H9 (cell line): ENCODE measurements at places on chromosomes 5 and 9. TPM values are rescaled to one million over a fixed set of nuclear protein-coding genes. Genes with fewer than 3 reads are reported as not detected.

- no peak for DNase-seq
These were observed 503.6 kb downstream of the ELAVL2 start for GRCh38 chr9:23322392-23322791.

DNA sequence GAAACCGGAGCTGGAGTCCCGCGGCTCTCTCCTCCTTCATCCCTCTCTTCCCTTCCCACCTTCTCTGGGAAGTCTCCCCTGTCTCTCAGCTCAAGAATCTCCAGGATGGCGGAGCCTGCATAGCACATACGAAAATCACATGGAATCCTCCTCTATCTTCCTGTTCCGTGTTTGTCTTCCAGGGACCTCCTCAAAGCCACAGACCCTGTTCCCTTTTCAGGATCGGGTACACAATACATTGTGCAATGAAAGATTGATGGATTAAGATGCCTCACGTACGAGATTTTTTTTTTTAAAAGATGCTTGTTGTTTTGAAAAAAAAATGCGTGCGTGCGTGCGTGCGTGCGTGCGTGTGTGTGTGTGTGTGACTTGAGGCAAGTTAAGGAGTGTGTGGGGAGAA is 46.6 kb upstream of the OLFM1 start:
- DNase-seq: no peak

GRCh38 chr9:90078988-90079421 is 474.2 kb downstream of the GADD45G start:
- DNase-seq: no peak

DNA sequence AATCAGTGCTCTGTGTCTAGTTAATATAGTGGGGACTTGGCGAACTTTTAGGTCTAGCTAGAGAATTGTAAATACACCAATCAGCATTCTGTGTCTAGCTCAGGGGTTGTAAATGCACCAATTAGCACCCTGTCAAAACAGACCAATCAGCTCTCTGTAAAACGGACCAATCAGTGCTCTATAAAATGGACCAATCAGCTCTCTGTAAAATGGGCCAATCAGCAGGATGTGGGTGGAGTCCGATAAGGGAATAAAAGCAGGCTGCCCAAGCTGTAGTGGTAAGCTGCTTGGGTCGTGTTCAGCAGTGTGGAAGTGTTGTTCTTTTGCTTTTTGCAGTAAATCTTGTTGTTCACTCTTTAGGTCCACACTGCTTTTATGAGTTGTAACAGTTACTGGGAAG is 3.6 kb upstream of the OTULINL start:
- no peak for DNase-seq

- no peak for DNase-seq
These were observed 413.3 kb upstream of the RORB start for GRCh38 chr9:74083681-74084433.

GRCh38 chr5:98482321-98483300 is 290.9 kb upstream of the RGMB start:
- DNase-seq: no peak

DNA sequence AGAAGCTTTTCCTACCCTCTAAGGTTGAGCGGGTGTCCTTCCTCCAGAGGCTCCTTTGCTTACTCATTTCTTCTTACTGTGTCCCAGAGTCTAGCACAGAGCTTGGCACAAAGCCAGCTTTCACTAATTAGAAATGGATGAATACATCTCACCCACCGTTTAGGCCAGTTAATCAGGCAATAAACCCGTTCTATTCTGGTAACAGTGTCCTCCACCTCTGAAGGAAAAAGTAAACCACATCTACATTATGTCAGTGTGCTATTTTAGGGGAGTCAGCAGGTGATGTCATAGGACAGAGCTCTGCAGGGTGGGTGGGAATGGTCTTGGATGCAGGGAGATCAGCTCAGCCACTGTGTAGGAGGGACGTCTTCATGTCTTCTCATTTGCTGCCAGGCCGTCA is 109.2 kb downstream of the OSTF1 start:
- no peak for DNase-seq

- DNase-seq: no peak
These were observed 6.6 kb downstream of the SAXO1 start for GRCh38 chr9:19026375-19026774.

DNA sequence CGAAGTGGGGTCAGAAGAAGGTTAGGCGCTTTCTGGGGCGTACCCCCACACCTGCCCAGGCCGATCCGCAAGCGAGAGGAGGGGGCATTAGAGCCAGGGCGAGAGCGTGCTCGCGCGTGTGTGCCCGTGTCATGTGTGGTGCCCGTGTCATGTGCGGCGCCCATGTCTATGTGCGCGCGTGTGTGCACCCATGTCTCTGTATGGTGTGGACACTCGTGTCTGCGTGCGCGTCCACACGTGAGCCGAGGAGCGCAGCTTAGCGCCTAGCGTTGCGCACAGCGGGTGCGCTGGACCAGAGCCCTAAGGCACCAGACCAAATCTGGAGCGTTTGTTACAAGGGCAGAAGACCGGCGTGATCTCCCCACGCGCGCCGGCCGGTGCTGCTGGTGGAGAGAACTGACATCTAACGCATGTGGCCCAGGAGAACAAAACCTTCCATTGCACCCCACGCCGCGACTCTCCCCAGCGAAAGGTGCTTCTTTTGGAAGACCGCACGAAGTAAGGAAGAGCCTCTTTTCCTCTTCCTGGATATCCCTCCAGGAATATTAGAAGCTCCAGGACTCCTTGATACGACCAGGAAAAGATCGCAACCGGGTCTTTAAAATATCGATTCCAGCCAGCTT is 644 bp downstream of the NIM1K start:
- no peak for DNase-seq

DNA sequence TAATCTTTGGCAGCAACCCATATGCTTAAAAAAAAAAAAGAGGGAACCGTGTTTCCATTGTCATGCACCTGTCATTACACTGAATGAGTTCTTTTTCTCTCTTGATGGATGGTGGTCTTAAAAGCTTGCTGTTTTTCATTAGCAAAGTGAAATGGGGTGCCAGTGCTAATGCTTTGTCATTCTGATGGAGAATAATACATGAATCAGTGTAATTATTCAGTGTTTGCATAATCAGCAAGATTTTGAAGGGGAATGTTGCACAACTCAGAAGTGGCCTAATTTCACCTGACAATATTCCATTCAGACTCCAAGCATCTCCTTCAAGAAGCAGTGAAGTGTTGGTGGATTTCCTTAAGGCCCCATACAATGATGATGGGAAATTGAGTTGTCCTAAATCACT is 38.1 kb downstream of the MAP1B start:
- DNase-seq: no peak

GRCh38 chr9:128341435-128341849 is 1.1 kb downstream of the SLC27A4 start:
- peak; percentile 83 for DNase-seq

GRCh38 chr5:67696446-67696845 is 499.8 kb upstream of the CD180 start:
- no peak for DNase-seq

DNA sequence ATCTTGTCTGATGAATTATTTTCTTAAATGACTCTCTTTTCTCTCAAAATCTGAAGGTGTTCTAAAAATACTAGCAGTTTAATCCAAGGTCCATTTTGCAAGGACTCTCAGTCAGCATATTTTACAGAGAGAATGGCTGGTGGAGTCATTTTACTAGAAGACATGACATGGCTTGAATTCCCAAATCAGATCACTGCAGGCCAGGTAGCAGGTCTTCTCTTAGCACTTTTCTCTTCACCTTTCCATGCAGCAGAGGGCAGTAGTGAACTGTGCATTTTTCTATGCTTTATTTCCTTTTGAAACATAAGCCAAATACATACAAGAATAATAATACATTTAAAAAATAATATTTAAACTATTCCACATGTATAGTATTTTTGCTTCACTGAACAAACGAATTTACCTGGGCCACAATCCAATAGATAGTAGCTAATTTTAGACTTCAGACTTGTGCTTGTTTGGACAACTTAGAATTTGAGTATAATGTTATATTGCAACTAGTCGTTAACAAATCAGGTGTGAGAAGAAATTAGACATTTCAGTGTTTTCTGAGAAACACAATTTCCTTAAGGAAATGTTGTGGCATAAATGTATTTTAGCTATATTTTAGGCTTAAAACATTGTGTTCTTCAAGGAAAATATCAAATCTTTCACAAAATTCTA is 289.4 kb upstream of the DAB2 start:
- DNase-seq: peak; percentile 31

GRCh38 chr5:124783794-124784193 is 37.4 kb upstream of the ZNF608 start:
- DNase-seq: no peak

DNA sequence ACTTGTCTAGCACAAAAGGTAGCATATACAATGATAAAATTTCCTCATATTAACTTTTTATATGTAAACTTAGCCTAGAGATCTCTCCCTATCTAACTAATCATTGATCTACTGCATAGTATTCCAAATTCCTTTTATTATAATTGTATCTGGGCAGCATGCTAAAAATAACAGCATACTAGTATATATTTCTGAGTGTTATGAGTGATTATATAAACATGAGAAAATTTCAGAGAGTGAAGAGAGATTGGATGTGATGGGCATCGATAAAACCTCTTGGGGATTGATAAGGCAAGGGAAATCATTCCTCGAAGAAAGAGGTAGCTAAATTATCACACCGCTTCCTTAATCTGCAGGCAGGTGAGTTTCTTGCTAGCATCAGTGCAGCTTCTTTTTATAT is 158.2 kb downstream of the HMHB1 start:
- DNase-seq: no peak

DNA sequence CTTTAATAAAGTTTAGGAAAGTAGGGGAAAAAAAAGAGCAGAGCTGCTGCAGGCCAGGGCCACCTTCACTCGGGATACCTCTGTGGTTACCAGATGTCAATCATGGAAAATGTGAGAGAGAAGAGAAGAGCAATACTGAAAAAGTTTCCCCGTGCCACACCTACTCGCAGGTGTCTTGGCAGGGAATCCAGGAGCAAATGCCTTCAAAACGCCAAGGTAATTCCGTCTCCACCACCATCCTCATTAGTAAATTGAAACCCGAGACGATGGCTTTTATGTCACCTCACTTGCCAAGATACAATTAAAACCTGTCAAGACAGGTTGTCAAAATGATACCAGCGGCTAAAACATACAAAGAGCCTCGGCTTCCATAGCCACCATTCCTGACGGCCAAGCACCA is 49.7 kb downstream of the FAM81B start:
- DNase-seq: peak; percentile 31

- DNase-seq: no peak
These were observed 14.4 kb downstream of the GDNF start for GRCh38 chr5:37825334-37825915.

GRCh38 chr5:131186561-131187256 is 16.0 kb downstream of the LYRM7 start:
- DNase-seq: no peak

- no peak for DNase-seq
These were observed 145.7 kb downstream of the EBF1 start for GRCh38 chr5:158953929-158954534.

GRCh38 chr5:122420091-122420490 is 108.1 kb downstream of the SNCAIP start:
- no peak for DNase-seq

GRCh38 chr5:85000671-85001070 is 616.0 kb upstream of the EDIL3 start:
- DNase-seq: no peak

DNA sequence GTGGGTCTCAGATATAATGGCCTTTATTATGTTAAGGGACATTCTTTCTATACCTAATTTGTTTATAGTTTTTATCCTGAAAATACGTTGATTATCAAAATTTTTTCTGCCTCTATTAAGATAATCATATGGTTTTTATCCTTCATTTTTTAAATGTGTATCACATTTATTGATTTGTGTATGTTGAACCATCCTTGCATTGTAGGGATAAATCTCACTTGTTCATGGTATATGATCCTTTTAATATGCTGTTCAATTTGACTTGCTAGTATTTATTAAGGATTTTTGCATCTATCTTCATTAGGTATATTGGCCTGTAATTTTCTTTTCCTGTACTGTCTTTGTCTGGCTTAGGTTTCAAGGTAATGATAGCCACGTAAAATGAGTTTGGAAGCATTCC is 25.5 kb downstream of the PKD2L2 start:
- no peak for DNase-seq

DNA sequence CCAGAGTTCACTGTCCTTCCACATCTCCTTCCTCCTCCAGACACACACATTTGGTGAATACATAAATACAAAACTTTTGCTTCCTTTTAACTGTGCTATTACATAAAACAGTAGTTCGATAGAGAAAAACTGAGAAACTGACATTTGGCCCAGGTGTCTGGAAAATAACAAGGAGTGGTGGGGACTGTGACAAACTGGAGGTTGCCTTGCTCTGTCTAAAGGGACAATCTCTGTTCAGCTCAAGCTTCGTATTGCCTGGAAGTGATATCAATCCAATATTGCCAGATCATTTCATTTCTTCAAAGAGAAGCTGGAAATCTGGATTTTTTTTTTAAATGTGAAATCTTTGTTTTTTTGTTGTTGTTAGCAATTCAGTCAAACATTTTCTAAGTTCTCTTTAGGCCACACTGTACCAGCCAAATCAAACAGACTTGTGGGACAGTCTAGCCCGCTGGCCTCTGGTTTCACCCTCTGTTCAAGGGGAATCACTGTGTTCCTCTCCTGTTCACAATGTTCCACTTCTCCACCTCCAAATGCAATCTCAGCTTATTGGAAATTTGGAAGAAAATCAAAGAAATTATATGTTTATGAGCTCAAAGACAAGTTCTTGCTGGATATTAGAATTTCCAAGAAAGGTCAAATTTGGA is 612.5 kb downstream of the KIF4B start:
- DNase-seq: no peak

The GABRA6 gene
- total RNA-seq: not detected in 2 replicates

The LHX3 gene
- total RNA-seq: not detected in 2 replicates

The IQGAP2 gene
- total RNA-seq: 22.5 and 23.2 TPM in 2 replicates

The FLT4 gene
- total RNA-seq: 6.1 and 6.3 TPM in 2 replicates

The CRHBP gene
- total RNA-seq: not detected in 2 replicates

The ELOVL7 gene
- 2.5 and 2.7 TPM in 2 replicates for total RNA-seq

The DNAH5 gene
- total RNA-seq: 0.50 and 0.55 TPM in 2 replicates

The TRPM3 gene
- 7.7 and 10.3 TPM in 2 replicates for total RNA-seq

The BAAT gene
- 0.09 and 0.15 TPM in 2 replicates for total RNA-seq

The TNFSF8 gene
- not detected in 2 replicates for total RNA-seq

The PHF24 gene
- total RNA-seq: 0.24 and 0.68 TPM in 2 replicates

The TNFSF15 gene
- not detected in 2 replicates for total RNA-seq

The PAIP2 gene
- 121 and 129 TPM in 2 replicates for total RNA-seq

The CD274 gene
- 0.13 TPM in 1 of 2 replicates, not detected in the other for total RNA-seq
